ENCODE measurements at places on chromosomes 7 and 10.

GRCh38 chr7:73565675-73566340 is 8.3 kb upstream of the BCL7B start:
- no peak for DNase-seq

DNA sequence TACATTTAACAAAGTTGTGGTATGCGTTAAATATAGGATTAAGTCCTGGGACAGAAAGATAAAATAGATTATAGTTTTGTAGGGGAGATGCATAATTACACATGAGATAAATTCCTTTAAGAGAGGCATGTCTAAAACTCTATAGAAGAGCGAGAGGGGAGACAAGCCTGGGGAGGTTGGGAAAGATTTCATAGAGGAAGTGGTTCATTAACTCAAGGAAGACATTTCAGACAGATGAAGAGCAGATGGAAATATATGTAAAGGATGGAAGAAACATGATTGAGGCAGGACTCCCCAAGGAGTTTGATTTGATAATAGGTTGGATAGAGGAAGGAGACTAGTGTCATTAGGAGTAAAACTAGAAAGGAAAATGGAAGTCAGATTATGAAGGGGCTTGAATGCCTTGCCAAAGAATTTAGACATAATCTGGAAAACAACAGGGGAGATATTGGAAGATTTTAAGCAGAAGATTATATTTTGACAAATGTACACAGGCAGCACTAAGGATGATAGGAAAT is 96.1 kb downstream of the PHTF2 start:
- no peak for DNase-seq

DNA sequence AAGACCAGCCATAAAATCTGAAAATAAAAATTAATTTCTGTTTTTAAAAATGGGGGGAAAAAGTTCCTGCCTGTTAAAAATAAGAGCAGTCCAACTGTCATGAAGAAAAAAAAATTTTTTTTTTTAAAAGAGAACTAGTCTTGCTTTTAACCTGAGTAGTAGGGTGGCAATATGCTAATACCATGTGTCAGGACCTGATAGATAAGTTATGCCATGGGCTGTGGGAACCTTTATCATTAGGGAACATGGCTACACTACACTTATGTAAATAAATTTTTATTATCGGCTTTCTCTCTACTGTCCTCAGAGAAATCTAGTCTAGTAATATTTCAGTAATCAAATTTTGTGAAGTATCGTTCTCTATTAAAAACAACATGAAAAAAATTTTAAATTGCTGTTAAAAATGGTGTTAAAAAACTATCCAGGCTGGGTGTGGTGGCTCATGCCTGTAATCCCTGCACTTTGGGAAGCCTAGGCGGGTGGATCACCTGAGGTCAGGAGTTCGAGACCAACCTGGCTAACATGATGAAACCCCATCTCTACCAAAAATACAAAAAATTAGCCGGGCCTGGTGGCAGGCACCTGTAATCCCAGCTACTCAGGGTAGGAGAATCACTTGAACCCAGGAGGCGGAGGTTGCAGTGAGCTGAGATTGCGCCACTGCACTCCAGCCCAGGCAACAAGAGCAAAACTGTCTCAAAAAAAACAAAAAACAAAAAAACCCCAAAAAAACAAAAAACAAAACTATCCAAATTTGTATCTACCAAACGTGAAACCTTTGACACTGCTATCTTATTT is 20.7 kb downstream of the NT5C3A start:
- DNase-seq: no peak

DNA sequence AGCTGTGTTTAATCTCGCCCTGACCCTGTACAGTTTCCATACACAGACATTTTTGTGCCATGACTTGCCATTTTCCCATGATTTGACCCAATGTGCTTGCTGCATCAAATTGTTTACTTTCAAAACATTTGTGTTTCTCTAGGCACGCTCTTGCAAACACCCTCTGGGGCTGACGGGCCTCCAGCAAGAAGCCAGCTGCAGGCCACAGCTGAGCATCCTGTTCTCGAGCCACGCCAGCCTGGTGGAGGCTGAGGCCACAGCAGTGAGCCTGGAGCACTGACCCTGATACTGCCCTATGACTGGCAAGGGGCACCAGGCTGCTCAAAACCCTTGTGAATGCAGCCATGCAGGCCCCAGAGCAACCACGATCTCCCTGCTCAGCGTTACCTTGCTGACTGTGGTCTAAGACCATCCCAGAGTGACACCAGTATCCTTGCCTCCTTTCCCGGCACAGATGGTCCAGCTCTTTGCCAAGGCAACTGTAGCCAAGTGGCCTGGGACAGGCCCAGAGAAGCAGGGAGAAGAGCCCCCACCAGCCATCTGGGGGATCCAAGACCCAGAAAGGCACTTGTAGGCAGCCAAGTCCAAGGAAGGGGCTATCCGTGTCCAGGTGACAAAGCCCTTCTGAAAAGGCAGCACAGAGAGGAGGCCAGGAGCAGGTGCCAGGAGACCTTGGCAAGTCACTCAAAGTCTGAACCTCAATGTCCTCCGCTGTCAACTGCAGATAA is 78.5 kb downstream of the OAT start:
- DNase-seq: peak; percentile 81

- no peak for DNase-seq
Measured at GRCh38 chr7:74262639-74263398, 8.6 kb upstream of the RFC2 start.

- peak; percentile 88 for DNase-seq
Measured at GRCh38 chr7:132738254-132738653, 162.0 kb upstream of the PLXNA4 start.

DNA sequence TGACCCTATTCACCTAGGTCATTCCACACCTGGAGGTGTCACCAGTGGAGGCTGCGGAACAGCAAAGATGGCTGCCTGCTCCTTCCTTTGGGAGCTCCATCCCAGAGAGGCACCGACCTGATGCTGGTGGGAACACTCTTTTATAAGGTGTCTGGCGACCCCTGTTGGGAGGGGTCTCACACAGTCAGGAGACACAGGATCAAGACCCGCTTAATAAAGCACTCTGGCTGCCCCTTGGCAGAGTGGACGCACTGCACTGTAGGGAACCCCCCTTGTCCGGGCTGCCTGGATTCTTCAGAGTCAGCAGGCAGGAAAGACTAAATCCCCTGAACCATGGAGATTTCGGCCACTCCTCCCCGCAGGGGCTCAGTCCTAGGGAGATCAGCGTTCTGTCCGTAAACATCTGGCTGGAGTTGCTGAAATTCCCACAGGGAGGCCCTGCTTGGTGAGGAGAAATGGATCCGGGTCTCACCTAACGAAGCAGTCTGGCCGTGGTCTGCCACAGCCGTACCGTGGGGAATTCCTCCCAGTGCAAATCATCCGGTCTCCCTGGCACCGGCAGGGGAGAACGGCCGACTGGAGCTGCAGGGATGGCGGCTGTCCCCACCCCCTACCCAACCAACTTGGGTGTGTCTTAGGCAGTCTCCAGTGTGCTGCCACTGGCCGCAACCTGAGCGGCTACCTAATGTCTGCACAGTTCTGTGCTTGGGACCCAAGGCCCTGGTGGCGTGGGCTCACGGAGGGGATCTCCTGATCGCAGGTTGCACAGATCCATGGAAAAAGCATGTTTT is 66.1 kb downstream of the LSMEM1 start:
- no peak for DNase-seq

DNA sequence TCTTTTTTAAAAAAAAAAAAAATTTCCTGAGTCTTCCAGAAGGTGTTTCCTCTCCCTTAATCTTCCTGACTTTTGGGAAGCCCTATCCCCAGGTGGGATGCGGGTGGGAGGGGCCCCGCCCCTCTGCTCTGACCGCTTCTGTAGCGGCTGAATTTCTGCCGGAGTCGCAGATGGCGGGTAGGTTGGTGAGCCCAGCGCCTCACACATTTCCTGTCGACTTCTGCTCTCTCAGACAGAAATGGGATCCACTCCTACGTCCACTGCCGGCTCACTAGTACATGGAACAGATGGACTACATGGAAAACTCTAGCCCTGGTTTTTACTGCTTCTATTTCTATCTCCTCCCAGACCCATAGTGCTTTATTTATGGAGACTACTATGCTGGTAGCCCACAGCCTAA is 90.9 kb downstream of the NEUROD6 start:
- no peak for DNase-seq

DNA sequence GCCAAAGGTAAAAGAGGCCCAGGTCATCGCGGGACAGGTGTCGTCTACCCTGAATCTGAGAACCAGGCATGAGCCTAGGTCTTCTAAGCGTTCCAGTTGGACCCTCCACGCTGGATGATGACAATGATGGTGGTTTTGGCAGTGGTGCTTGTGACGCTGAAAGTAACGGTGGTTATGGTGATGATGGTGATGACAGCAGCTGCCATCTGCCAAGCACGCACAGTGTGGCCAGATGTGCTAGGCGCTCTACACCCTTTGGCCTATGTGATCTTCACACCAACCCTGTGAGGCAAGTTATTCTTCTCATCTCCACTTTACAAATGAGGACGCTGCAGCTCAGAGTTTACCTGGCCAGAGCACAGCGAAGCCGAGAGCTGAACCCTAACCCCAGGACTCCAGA is 93.9 kb downstream of the FAM53B start:
- DNase-seq: no peak

GRCh38 chr7:6252341-6252746 is 20.1 kb downstream of the CYTH3 start:
- DNase-seq: peak; percentile 49

GRCh38 chr10:46028584-46029460 is 1.6 kb downstream of the NCOA4 start:
- peak; percentile 45 for DNase-seq

DNA sequence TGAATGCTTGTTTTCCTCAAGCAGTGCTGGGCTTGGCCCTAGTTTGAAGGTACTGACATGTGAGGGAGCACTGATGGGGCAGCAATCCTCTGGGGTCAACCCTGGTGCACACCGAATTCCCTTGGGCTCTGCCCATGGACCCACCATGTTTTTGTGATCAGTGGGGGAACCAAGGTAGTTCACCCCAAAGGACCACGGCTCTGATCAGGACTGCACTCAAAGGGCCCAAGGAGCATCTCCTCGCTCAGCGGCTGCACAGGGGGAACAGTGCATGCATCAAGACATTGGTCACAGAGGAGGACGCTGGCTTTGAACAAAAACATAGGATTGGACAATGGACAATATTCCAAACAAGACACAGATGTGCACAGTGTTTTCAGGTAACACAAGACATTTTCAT is 12.7 kb downstream of the CXCL12 start:
- no peak for DNase-seq

GRCh38 chr7:18400275-18400674 is 95.3 kb upstream of the HDAC9 start:
- DNase-seq: peak; percentile 17

- no peak for DNase-seq
Measured at GRCh38 chr7:81745637-81746036, 24.2 kb downstream of the HGF start.

DNA sequence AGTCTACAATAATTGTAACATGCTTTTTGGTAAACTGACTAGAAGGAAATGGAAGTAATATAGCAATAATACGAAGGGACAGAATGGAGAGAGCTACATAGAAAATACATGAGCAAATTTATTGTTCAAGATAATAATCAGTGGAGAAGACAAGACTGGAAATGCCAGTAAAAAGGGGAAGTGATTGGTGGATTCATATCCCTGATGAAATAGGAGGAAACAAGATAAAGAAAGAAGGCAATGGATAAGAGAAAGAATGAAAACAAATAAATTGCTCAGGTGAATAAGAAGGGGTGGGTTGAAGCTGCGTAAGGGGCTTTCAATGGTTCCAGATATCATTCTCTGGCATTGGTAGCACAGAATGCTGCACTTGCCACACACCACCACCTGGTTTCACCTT is 135.9 kb downstream of the LRRN3 start:
- DNase-seq: no peak

DNA sequence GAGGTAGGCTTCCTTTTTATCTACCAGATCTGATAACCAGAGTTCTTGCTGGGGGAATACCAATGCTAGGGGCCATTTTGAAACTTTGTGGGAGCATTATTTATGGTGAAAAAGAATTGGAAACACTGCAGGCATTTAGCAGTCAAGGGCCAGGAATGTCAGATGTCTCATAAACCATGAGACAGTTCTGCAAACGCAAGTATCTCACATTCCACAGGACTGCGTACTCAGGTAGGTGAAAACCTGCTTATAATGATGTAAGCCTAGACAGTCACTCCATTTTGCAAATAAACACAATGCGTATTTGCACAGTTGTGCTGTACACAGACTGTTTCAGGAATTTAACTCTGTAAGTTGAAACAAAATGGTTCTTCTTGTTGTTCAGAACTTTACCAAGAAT is 33.9 kb downstream of the ECHDC3 start:
- no peak for DNase-seq

DNA sequence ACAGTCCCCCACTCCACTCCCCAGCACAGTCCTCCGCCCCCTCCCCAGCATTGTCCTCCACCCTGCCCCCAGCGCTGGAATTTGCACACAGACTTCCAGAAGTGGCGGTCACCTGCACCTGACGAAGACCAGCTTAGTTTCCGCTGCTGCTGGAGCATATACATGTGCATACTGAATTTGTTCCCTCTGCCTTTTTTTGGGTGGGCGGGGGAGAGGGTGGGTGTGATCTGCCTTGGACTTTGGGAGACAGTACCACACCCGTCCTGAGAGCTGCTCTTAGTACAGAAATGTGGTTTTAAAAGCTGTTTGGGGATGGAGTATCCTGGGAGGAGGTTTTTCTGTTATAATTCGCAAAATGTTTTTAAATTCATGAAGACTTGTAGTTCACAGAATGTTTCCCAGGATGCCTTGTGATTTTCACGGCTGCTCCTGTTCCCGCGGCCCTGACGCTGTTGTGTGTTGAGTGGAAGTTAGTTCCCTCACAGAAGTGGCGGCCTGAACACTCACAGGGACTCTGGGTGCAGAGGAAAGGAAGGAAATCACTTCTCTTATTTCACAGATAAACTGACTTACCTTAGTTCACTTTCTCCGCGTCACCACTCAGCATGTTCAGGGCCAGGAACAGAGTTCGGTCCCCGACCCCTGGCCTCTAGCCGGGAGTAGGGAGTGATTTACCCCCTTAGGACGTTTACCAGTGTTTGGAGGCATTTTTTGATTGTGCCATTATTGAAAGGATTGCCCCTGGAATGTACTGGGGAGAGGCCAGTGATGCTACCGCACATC is 18.6 kb downstream of the PFKP start:
- no peak for DNase-seq

DNA sequence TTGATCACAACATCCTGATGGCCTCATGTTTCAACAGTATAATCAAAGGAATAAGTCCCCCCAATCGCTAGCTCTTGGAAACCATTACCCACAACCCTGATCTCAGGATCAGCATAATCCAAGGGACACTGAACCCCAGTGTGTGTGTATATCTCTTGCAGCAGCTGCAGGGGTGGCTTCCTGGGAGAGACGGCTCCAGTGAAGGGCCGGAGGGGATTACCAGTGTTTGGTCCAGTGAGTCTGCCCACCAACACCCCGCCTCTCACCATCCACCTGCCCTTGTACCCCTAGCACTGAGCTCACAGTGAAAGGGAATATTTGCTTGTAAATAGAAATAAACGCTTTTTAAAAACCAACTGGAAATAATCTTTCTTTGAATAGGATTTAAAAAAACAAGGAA is 63.1 kb downstream of the FAM53B start:
- DNase-seq: no peak

- no peak for DNase-seq
Measured at GRCh38 chr7:153641199-153641598, 411.0 kb upstream of the DPP6 start.

GRCh38 chr10:105328503-105329133 is 687.5 kb downstream of the SORCS3 start:
- DNase-seq: no peak

GRCh38 chr7:18013936-18014335 is 13.7 kb downstream of the PRPS1L1 start:
- DNase-seq: no peak

GRCh38 chr7:18419456-18419855 is 76.1 kb upstream of the HDAC9 start:
- DNase-seq: no peak

- DNase-seq: no peak
Measured at GRCh38 chr7:118713039-118713438, 488.5 kb downstream of the ANKRD7 start.

Data from AG20443 (cell line).